ENCODE measurements at places on chromosomes 3 and 15.

DNA sequence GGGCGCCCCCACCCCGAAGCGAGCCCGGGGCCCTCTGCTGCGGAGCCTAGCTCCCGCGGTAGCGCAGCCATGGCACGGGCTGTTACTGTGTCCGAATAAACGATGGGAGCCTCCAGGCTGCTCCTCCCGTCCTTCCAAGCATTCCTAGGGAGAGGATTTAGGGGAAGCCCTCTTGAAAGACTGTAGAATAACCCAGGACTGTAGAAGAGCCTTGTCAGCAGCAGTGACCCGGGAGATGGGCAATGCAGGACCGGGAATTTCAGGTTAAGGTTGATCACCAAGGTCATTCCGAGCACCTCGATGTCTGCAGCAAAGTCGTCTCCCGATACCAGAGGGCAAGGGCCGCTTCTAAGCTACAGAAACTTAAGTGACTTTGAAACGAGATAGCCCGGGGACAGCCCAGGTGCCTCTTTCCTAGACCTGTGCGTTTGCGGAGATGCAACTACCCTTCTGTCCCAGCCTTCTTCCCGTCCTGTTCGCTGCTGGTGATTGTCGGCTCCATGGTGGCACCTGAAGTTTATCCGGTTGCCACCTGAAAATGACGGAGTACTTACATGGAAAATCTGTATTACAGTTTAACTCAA, 753 bp upstream of the MYO5A start:
- DNase-seq = no peak

GRCh38 chr15:58423205-58423604, 8.6 kb upstream of the LIPC start:
- no peak for DNase-seq

DNA sequence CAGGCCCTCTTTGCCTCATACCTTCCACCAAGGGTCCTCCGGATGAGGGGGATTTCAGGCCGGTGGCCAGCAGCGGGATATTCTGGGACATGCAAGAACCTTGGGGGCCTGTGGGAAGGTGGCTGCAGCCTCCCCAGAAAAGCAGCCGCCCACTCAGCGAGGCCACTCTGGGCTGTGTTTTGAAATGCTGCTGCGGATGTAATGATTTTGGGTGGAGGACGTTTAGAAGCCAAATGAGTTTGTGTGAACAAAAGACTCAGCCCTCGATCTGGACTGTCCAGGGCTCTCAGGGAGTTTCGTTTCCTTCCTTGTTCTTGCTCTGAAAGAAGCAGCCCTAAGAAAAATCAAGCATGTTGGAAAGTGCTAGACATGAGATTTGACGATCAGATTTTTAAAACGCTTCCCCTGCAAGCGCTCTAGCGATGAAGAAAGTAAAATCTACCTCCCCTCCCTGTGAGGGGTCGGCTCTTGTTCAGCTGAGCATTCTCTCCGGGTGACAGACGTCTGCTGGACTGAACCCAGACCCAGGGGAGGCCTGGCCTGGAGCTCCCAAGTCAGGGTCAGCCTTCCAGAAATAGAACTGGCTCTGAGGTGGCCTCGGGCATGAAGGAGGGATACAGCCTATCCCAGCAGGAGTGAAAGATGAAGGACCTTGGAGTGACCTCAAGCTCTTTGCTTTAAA, 12.9 kb downstream of the HEG1 start:
- no peak for DNase-seq

DNA sequence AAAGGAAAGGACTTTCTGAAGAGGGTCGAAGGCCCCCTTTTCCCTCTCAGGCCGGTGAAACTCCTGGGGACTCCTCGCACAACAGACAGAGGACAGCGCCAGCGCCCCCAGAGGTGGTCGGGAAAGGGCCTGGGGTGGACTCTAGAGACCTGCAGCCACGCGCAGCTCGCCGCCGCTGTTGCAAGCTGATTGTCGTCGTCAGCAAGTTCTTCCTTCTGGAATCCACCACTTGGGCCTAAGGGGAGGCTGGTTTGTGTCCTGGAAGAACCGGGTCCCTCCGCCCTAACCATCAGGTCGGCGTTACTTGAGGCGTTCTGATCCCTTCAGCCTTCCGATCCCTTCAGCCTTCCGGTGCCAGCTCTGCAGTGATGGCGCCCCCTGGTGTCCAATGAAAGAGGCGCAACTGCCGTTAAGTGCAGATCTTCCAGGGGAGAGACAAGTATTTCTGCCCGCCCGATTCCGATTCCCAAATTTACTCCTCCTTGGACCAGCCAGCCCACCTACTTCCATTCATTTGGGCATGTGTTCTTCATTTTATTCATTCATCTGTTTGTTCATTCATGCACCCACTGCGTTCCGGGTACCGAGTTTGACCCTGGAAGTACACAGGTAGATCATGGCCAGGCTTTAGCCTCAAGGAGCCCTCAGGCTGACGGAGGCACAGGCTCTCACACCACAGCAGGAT, 77.2 kb upstream of the SLC6A11 start:
- no peak for DNase-seq

DNA sequence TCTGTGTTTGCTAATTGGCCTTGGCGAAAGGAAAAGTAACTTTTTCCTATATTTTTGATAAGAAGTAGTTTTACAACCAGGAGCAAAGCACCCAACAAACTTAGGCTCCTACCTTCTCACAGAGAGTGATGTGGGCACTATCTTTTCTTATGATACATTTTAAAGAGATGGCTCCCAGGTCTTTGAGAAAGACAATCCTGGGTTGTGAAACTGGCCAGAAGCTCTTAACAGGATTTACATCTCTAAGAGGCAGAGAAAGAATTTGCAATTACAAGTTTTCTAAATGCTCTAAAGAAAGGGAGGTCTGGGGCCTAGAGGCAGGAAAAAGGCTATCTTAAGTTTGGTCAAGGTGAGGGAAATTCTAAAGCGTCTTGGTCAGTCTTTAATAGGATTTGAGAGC, 609.7 kb downstream of the VGLL3 start:
- no peak for DNase-seq

DNA sequence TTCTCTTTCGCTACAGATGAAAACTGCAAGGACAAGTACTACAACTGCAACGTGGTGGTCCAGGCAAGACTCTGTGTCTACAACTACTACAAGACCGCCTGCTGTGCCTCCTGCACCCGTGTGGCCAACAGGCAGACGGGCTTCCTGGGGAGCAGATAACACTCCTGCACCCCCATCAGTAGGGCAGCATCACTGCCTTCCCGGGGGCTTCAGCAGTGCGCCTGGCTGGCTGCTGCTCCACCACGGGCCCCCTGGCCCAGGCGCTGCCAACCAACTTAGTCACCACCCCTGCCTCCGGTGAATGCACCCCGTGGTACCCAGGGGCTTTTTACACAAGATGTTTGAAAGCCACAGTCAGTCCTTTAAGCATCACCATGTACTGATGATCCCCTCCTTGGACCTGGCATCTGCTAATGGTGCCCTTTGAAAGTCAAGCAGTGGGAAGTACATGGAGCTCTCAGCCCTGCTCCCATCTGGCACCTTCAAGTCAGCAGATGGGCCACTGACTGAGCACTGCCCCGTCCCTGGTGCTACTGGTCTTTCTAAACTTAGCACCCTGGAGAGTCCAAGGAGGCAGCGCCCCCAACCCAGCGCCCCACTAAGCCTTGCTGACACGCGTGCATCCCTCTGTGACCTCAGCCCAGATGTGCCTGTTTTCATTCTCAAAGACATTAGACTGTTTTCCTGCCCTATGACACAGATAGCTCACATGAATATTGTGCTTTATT, 33.0 kb upstream of the NR2E3 start:
- DNase-seq = no peak

DNA sequence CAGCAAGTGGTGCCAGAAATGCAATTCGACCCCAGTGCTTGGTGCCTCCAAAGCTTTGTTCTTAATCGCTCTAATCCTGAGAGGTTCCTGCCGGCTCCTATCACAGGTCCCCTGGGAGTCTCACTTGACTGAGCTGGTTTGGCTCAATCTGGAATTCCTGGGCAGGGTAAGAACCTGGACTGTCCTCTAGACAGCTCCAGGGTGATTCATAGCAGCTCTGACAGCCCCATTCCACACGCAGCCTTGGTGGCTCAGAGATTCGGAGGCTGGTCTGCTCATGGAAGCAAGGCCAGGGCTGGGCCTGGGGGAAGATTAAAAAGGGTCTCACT, 37.9 kb downstream of the MYO5C start:
- DNase-seq = no peak

DNA sequence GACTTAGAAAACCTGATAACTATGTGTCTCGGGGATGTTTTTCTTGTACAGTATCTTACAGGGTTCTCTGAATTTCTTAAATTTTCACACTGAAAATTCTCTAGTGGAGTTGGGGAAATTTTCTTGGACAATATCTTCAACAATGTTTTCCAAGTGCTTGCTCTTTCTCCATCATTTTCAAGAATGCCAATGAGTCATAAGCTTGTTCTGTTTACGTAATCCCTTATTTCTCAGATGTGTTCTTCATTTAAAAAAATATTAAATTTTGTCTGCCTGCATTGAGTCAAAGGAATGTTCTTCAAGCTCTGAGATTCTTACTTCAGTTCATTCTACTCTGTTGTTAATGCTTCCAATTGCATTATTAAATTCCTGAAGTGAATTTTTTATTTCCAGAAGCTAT, 21.9 kb upstream of the PLSCR2 start:
- no peak for DNase-seq

GRCh38 chr15:68492855-68493254, 60.9 kb upstream of the ITGA11 start:
- no peak for DNase-seq

- no peak for DNase-seq
Measured at GRCh38 chr3:58116161-58116955, 94.4 kb downstream of the DNASE1L3 start.

DNA sequence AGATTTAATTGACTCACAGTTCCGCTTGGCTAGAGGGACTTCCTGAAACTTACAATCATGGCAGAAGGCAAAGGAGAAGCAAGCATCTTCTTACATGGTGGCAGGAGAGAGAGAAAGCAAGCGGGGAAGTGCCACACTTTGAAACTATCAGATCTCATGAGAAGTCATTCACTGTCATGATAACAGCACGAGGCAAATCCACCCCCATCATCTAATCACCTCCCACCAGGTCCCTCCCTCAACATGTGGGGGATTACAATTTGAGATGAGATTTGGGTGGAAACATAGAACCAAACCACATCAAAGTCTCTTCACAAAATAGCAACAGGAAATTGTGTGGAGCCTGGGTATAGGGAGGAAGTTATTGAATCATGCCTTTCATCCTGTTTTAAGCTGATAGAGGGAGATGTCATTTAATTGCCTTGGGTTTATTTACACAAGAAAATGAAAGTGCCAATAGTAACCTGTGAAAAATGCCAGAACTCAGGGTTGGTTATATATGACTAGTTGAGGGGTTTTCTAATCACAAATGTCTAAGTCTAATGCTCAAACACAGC, 624.8 kb upstream of the LMCD1 start:
- DNase-seq = no peak

DNA sequence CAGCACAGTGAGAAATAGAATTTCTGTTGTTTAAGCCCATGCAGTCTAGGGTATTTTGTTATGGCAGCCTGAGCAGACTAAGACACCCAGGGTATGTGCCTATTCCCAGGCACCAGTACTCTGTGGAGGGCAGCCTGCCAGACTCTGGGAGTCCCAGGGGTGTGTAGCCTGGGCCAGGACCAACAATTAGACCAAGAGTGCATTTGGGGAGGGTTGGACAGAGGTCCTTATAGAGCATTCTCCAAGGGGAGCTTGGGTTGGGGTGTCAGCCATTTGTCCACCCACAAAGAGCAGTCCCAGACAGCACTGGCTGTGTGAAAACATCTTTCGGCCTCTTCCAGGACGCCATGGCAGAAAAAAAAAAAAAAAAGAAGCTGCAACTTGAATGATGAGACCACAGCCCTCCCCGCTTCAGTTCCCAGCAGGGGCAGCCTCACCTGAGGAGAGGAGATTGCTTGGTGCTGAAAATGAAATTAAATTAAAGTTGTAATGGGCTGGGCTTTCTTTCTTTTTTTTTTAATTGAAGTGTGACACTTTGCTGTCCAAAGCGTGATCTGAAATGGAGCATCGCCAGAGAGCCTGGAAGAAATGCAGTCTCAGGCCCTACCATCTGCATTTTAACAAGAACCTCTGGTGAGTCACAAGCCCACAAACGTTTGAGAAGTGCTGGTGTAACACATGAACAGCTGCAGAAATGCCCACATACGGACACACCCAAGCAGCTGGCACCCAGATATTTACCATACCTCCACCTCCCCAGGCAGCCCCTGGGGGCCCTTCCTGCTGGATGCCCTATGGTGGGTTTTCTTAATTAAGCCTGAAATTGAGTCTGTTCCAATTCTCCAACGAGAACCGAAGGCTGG, 21.3 kb upstream of the CAV3 start:
- DNase-seq = no peak

DNA sequence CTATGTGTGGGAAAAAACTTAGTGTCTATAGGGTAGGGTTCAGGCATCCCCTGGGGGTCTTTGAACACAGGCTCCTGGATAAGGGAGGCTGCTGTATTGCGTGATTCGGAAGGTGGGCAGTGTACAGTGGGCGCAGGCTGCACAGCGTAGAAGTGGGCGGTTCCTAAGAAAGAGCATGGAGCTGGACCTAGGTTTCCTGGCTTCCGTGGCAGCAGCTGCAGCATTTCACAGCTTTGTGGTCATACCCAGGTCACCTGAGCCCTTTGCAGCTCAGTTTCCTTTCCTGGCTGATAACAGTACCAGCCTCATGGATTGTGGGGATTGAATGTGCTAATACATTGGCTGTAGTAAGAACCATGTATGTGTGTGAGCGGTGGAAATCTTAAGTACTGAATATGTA, 22.2 kb downstream of the CFAP100 start:
- DNase-seq = no peak

GRCh38 chr15:78055919-78056713, 21.4 kb downstream of the TBC1D2B start:
- DNase-seq = no peak

DNA sequence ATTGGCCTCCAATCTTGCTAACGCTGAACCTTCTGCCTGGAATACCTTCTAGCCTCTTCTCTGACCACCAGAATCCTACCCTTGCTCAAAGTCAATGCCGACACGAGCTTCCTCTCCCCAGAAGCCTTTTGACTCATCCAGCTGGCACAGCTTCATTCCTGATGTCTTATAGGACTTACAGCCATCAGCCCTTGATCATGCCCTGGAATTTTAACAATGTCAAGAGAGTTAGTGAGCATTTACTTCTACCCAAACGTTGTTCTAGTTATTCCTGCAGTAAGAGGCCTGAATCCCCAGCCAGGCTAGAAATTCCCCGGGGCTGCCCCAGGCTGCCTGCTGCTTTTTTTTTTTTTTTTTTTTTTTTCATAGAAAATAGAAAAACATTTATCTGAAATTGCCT, 3.9 kb downstream of the CYP1A2 start:
- DNase-seq = no peak

GRCh38 chr3:72690629-72691028, 157.6 kb downstream of the SHQ1 start:
- no peak for DNase-seq

DNA sequence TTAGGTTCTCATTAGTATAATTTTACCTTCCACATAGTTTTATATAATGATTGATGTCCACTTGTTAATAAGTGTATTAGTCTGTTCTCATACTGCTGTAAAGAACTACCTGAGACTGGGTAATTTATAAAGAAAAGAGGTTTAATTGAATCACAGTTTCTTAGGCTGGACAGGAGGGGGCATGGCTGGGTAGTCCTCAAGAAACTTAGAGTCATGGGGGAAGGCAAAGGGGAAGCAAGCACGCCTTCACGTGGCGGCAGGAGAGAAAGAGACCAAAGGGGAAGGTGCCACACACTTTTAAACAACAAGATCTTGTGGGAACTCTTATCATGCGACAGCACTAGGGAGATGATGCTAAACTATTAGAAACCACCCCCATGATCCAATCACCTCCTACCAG, 19.2 kb downstream of the DZIP3 start:
- no peak for DNase-seq

GRCh38 chr3:124588794-124589193, 141.5 kb upstream of the UMPS start:
- DNase-seq = no peak
